Kidney (tissue), 22 donors: ENCODE measurements at places on chromosomes 11 and 22.

- DNase-seq: no peak
Observed at GRCh38 chr11:124736736-124737135, 3.0 kb upstream of the NRGN start.

- DNase-seq: no peak
Observed at GRCh38 chr11:88801484-88802123, 264.2 kb downstream of the GRM5 start.

DNA sequence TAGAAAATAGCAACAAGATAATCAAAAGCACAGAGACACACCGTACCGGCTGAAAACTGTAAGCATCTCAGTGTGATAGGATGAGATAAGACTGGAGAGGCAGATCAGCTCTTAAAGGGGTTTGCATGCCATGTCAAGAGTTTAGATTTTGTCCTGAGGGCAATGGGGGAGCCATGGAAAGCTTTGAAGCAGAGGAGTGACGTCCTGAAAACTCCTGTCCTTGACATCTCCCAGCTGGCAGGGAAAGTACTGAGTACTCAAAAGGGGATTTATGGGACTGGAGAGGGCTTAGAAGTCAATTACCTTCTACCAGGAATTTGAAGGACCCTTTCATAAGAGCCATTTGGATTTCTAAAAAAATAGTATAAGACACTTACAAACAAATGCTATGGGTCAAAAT is 420.5 kb upstream of the NARS2 start:
- DNase-seq: no peak

- no peak for DNase-seq
Observed at GRCh38 chr11:845872-846495, 3.3 kb downstream of the TSPAN4 start.

- no peak for DNase-seq
Observed at GRCh38 chr11:129443276-129443675, 67.6 kb downstream of the BARX2 start.

DNA sequence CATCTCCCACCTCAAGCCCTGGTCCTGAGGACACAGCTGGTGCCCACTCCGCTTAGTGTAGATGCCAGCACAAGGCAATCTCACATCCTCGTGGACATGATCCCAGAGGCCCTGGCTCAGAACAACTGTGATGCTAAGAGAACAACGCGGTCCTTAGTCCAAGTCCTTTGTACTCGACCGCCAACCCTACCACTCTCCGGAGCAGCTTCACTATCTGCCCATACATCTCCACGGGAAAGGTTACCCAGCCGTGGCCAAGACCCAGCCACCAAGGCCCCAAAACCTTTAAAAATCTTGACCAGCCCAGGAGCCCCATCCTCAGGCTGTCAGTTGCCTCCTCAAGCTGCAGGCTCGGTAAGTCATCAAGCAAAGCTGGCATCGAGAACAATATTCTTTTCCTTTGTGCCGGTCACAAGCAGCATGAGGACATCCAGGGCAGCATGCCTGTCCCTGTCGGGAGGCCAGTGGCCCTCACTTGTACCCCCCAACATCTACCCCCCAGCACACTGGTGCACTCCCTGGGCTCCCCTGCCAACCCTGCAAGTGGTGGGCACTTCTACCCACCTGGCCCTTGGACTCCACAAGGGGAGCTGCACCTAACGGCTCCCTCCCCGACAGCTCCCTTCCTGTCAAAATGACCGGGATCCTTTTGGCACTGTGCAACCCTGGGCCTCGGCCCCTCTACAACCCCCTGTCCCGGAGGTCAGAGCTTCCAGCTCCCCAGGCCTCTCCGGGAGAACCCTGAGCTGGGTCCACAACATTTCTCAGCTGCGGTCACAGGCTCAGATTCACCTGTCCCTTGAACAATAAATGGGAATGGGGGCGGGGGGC is 2.5 kb downstream of the OSBPL5 start:
- DNase-seq: peak; percentile 62

DNA sequence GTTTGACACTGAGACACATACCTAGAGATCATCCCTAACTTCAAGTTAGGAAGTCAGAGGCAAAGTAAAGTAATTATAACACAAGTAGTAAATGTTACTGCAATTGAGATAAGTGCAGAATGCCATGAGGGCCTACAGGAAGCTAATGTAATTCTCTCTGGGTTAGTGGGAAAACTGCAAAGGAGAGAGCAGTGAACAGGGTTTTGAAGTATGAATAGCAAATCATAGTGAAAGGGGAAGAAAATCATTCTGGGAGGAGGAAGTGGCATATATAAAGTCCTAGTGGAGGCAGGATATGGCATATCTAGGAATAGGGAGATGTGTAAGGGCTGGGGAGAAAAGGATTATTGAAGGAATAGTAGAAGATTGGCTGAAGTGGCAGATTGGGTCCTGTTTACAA is 27.9 kb downstream of the RNF169 start:
- DNase-seq: no peak

DNA sequence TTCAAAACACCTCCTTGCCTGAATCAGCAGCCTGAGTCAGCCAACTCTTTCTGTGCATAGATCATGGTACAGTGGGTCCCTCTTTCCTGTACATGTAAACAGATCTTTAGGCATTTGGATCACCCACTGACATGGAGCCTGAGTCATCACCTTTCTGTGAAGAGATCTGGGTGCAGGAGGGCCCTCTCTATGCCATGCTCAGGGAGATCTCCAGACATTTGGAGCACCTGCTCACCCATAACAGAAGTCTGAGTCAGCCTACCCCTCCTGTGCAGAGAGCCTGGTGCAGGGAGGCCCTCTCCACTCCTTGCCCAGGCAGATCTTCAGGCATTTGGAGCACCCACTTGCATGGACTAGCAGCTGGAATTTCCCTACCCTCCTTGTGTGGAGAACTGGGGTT is 56.2 kb upstream of the GLYAT start:
- no peak for DNase-seq

DNA sequence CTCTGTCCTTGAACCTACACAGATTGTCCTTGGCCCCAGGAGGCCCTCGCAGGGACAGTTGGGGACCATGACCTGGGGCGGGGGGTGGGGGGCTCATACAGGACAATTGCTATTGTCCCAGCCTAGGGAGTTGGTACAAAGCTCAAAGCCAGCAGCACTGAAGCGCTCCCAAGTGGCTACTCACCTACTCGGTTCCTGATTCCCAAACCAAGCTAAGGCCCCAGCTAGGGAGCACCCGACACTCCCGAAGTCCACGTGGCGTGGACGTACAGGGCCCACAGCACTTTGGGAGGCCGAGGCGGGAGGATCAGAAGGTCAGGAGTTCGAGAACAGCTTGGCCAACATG is 80.6 kb downstream of the CELSR1 start:
- peak; percentile 47 for DNase-seq

DNA sequence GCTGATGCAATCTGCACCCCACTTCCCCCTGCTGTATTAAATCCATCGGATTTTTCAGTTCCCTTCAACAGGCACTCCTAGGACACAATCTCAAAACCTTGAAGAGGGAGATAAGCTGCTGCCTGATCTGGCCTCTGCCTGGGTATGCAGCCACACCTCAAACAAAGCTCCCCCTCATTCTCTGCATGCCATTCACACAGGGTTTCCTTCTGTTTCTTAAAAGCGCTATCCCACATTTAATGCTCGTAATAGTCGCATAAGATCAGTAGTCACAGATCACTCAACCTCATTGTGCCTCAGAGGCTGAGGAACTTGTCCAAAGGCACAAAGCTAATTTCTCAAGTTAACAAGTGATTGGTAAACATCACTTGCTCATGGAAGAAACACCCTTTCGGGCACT is 34.0 kb downstream of the UQCR10 start:
- no peak for DNase-seq

DNA sequence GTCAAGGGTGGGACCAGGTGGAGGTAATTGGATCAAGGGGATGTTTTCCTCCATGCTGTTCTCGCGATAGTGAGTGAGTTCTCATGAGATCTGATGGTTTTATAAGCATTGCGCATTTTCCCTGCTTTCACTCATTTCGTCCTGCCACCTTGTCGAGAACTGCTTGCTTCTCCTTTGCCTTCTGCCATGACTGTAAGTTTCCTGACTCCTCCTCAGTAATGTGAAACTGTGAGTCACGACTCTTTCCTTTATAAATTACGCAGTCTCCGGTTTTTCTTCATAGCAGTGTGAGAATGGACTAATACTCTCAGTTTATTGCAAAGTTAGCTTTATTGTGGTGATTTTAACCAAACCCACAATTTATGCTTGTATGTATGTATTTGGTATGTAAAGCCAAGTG is 878.5 kb upstream of the ANO3 start:
- DNase-seq: no peak

GRCh38 chr11:84022695-84023094 is 736.5 kb upstream of the CCDC90B start:
- no peak for DNase-seq

DNA sequence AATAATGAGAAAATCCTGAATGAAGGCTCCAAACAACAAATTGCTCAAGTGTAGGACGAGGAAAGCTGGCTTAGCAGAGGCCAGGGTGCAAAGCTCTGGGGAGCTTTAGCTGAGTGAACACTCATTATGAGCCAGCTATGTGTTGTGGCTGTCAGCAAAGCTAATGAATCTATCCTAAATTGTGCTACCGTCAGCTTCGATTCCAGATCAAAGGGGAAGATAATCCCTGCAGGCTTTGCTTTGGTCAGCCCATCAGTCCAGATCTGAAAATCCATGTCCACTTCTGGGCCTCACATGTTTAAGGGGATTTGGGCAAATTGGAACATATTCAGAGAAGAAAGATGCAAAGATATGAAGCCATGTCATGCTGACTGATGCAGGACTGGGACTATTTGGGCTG is 180.9 kb upstream of the ZBED5 start:
- no peak for DNase-seq

GRCh38 chr22:46007848-46008261 is 30.9 kb upstream of the WNT7B start:
- DNase-seq: peak; percentile 82

GRCh38 chr22:24695561-24696511 is 78.7 kb downstream of the PIWIL3 start:
- DNase-seq: peak; percentile 90

DNA sequence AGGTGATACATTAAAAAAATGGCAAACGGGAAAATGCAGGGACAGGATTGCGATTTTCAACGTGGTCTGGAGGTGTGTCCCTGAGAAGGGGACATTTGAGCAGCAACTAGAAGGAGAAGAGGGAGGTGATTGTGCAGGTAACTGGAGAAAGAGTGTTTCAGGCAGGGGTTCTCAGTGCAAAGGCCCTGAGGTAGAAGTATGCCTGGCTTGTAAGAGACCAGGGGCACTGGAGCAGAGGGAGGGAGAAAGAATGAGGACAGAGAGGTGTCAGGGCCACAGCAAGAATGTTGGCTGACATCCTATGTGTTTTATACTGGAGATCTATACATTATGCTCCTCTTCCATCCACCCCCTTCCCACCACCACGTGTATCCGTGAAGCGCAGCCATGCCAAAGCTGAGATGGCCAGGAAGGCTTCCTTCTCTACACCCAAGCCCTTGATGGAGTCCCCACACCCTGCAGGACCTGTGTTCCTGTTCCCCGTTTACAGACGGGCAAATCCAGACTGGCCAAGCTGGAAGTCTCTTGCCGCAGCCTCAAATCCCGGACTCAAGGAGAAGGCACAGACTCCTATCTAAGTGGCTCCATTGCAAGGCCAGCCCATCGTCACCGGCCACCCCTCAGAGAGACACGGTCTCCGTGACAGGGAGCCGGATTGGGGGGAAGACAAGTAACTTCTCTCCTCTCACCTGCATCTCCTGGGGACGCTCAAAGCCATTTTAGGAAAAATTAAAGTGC is 416.1 kb downstream of the MN1 start:
- DNase-seq: no peak

- no peak for DNase-seq
Observed at GRCh38 chr11:6746086-6746618, 25.6 kb downstream of the OR2AG2 start.

GRCh38 chr11:100562128-100562527 is 125.0 kb upstream of the ARHGAP42 start:
- DNase-seq: peak; percentile 65

- DNase-seq: no peak
Observed at GRCh38 chr22:45775569-45776312, 104.1 kb downstream of the ATXN10 start.

- DNase-seq: no peak
Observed at GRCh38 chr11:121244884-121245283, 47.7 kb upstream of the SC5D start.

GRCh38 chr11:46381819-46382645 is 563 bp downstream of the MDK start:
- DNase-seq: peak; percentile 52

DNA sequence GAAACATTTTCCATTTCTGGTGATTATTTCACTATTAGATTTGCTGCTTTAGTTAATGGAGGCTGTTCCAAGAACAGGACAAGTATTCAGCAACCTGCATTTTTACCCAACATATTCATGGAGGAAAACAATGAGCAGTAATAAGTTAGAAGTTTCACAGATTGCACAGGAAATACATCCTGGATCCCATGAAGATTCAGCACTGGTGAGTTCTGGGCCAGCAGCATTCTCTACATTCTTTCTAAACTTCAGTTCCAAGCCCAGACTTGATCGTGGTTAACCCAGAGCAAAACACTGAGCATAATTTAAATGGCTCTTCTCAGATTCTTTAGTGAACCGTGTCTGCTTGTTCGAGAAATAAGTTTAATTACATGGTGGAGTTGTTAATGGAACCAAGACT is 3.8 kb downstream of the FJX1 start:
- DNase-seq: peak; percentile 76

GRCh38 chr11:131668500-131669400 is 298.3 kb downstream of the NTM start:
- peak; percentile 51 for DNase-seq

GRCh38 chr11:77424644-77425043 is 49.2 kb downstream of the PAK1 start:
- DNase-seq: no peak

GRCh38 chr11:58451585-58451984 is 9.5 kb upstream of the OR5B12 start:
- DNase-seq: no peak

DNA sequence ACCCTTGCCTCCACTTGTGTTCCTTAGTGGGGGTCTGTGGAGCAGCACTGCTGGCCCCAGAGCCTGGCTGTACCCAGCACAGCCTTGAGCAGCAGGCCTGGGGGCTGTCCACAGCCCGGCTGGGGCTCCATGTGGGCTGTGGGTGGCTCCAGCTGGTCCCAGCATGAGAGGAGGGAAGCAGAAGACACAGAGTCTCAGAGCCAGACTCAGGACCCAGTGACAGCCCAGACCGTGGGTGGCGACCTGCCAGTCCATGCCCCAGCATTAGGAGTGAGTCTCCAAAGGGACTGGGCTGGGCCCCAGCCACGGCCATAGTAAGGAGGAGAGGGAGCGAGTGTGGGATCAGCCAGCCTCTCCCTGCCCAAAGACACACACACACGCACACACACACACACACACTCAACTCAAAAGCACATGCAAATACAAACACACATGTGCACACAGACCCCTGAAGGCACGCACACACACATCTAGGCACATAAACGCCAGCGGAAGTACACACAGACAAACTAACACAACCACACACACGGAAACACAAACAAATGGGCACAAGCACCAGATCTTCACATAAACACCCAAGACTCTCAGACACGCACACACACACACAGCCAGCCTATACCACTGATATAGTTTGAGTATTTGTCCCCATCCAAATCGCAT is 16.7 kb upstream of the LRRC10B start:
- DNase-seq: no peak

- DNase-seq: no peak
Observed at GRCh38 chr22:49789289-49790141, 38.2 kb downstream of the BRD1 start.
